Muscle of leg (tissue), 16 donors: ENCODE measurements at places on chromosomes 3 and 15.

DNA sequence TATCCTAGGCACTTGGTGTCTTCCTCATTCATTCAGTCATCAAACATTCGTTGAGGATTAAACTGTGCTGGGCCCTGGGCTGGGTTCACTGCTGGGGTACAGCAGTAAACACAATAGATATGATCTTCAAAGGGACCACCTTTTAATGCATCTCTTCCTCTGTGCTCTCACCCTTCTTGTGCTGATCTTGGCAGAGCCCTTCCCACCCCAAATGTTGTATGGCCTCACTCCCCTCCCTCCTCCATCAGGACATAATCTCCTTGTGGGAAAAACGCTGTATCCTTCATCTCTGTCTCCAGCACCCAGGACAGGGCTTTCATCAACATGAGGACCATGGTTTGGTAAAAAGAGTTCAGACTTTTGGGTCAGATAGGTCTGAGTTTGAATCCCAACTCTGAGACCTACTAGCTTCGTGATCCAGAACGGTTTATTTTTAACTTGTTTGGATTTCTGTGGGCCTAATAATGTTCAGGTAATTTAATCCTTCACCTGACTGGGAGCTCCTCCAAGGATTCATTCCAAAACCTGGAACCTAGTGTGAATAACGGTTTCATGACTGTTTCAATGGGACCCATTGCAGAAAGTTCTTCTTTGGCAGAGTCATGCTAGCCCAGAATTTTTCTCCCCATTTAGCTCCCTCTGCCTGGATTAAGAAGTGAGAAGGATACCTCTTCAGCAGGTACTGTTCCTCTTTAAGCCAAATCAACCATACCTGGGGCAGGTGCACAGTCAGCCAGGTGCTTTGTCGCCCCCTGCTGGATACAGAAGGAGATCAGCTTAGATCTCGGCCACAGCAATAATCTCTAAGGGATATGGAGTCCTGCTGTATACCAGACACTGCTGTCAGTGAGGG lies 5.2 kb upstream of the WNT7A start:
- no peak for DNase-seq

DNA sequence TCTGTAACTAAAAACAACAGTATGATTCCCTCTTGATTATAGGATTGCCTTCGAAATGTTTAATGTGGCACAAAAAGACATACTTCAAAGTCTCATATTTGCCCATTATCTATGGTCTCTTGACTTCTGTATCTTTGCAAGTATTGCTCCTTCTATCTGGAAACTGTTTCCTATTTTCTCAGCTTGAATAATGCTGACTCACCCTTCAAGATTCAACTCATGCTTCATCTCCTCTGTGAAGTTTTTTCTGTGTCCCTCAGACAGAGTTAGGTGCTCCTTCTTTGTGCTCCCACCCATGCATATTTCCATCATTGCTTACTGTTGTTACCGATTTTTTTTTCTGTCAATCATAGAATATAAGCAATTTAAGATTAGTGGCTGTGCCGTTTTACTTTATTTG lies 192.8 kb upstream of the ROBO1 start:
- no peak for DNase-seq

DNA sequence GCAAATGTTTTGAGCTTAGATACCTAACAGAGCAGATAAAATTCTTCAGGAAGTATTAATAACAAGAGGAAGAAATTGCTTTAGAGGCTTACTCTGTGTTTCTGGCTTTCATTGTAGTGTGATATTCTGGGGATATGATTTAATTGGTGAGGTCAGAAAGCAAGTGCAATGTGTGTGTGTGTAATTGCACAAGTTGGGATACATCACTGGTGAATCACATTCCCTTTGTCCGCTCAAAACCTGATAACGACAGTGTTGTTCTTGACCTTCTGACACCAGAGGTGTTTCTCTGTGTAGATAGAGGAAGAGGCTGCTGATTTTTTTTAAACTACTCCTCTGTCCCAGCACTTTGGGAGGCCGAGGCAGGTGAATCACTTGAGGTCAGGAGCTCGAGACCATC lies 161.1 kb downstream of the CACNA2D3 start:
- DNase-seq: no peak

DNA sequence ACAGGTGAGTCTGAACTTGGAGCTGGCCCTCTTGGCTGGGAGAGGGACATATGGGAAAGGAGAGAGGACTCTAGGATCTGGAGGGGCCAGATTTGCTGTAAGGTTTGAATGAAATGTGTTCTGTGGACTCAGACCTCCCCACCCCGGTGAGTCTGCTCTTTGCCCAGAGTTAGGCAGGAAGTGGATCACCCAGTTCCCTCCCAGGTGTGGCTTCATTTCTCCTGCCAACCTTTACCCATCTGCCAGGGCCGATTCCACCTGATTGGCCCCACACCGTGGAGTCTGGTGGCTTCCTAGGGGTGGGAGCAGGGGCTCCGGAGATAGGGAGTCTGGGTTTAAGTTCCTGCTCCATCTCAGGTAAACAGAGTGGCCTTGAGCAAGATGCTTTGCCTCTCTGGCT lies 25.5 kb downstream of the CD276 start:
- DNase-seq: no peak

- DNase-seq: no peak
Measured at GRCh38 chr15:22258398-22259150, 178.2 kb downstream of the OR4M2 start.

GRCh38 chr3:177676148-177676547 lies 478.9 kb upstream of the TBL1XR1 start:
- no peak for DNase-seq

- no peak for DNase-seq
Measured at GRCh38 chr3:81198216-81198615, 563.2 kb downstream of the GBE1 start.

- DNase-seq: peak; percentile 25
Measured at GRCh38 chr3:149188494-149188893, 33.1 kb downstream of the CP start.

- no peak for DNase-seq
Measured at GRCh38 chr15:52464040-52464439, 64.6 kb downstream of the MYO5A start.

DNA sequence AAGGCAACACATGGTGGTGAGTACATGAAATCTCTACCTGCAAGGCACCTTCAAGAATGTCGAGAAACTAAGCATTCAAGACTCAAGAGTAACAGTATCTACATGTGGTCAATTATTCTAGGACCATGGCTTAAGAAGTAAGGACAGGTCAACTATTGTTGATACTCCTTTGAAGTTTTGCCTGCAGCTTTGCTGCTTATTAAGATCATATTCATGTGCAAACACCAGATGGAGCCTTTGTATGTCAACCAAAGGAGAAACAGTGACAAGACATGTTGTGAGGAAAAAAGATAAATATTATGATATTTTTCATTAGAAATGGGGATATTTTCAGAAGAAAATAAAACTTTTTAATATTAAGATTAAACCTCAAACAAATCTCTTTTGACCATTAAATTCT lies 52.3 kb upstream of the FGF7 start:
- DNase-seq: peak; percentile 53
